ENCODE measurements at places on chromosomes 2 and 18. TPM values are rescaled to one million over a fixed set of nuclear protein-coding genes. Genes with fewer than 3 reads are reported as not detected.

DNA sequence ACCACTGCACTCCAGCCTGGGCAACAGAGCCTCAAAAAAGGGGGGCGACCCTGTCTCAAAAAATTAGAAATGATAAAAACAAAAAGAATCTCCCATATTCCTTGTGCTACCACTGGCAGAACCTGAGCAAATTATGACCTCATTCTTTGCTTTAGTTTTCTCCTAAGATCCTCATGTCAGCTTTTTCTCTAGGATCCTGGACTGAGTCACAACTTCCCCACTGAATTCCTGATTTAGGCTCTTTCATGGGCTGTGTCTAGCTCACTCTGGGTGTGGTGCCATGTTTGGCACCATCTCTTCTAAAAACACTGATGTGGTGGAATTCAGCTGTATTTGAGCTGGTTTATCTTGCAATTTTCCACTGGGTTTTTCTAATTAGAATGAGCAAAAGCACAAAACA is 37.1 kb downstream of the EXOC6B start:
- no peak for DNase-seq
- H3K4me1 ChIP-seq, result no peaks in the 10 kb centered on the region
- H3K27ac ChIP-seq, result no peak overlapping the region

The ZNF24 gene
- 57.8 TPM for total RNA-seq

DNA sequence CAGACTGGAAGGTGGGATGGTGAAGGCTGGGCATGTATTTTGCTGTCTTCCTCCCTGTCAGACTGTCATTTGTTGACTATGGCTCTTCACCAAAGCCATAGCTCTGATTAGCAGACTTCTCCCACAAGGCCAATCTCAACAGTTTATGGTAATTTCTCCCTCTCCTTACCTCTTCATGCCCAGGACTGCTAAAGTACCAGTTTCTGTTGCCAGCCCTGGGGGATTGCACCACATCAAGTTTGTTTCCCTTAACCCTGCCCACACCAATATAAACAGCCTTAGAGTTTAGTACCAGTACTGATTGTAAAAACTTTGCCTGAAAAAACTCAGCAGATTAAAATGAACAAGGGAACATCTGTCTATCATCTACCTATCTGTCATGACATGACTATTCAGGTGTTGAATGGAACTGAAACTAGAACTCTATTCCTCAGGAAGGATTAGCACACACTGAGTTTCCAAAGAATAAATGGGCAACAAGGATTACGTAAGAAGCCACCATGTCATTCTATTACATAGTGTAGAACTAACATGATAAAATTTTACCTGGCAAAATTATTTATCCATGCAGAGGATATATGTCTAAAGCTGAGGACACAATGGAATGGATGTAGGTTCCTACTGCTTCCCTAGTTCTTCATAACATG is 13.7 kb downstream of the FEZ2 start:
- H3K27me3 ChIP-seq, result no peaks in the 10 kb centered on the region
- H3K27ac ChIP-seq, result no peak overlapping the region
- peaks cover 9% of the 10 kb centered on the region for H3K4me1 ChIP-seq
- DNase-seq, result no peak
- no peak overlapping the region for H3K4me3 ChIP-seq

The SP5 gene
- total RNA-seq, result 1.4 TPM

- no peak overlapping the region for H3K27ac ChIP-seq
- H3K27me3 ChIP-seq, result no peaks in the 10 kb centered on the region
- no peaks in the 10 kb centered on the region for H3K4me1 ChIP-seq
Measured at GRCh38 chr2:39523308-39524044, 86.4 kb upstream of the MAP4K3 start.
